ENCODE measurements at places on chromosomes 3 and 15.

DNA sequence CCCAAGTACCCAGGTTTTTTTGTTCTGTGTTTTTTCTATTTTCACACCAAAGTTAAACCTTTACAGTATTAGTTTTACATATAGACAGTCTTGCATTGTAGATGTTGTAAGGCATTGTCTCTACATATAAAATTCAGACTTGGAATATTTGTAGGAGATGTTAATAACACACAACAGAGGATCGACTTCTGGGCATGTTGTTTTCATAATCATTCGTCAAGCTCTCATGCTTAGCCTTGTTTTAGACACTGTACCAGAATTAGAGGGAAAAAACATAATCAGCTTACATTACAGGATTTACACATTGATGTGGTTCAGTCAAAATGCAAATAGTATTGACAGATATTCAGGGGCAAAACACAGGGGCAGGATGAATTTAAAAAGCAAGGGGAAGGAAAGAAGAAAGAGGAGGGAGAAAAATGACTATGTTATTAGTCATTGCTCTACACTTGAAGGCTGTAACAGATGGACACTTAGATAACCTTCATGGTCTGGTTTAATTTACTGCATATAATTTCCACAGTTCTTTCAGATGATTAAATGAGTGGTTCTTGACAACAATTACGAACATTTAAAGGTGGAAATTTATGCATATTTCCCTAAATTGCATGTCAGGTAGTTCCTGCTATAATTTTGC, 7.5 kb downstream of the CMSS1 start:
- no peak for DNase-seq

- DNase-seq, result no peak
Measured at GRCh38 chr15:29676961-29677402, 145.3 kb downstream of the TJP1 start.

- DNase-seq, result no peak
Measured at GRCh38 chr3:17678116-17678741, 64.2 kb downstream of the TBC1D5 start.

- no peak for DNase-seq
Measured at GRCh38 chr3:31294430-31295149, 238.1 kb upstream of the STT3B start.
